ENCODE measurements at places on chromosomes 2 and 18. TPM values are rescaled to one million over a fixed set of nuclear protein-coding genes. Genes with fewer than 3 reads are reported as not detected.

Gene SLC30A3
- total RNA-seq = not detected

Gene HOXD13
- not detected for total RNA-seq

Gene CRYGD
- total RNA-seq = not detected

Gene DSG2
- total RNA-seq = 36.5 TPM

- DNase-seq = no peak
Observed at GRCh38 chr2:140247451-140248195, 1467.4 kb upstream of the NXPH2 start.

DNA sequence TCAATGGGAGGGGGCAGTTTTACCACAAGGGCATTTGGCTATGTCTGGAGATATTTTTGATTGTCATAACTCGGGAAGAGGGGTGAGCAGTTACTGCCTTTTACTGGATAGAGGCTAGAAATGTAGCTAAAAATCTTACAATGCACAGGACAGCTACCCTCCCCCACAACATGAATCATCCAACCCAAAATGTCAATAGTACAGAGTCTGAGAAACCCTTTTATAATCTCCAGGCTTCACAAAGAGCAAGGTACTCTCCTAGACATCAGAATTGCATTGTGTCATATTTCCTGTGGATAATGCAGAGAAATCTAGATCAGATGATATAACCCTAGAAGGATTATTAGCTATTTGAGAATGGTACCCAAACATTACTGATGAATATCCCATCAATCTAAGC is 277.1 kb upstream of the NRP2 start:
- DNase-seq = no peak

- peak; percentile 42 for DNase-seq
Observed at GRCh38 chr2:73970850-73971471, 13.7 kb upstream of the TET3 start.

- no peak for DNase-seq
Observed at GRCh38 chr18:26089293-26090129, 902 bp downstream of the SS18 start.
